ENCODE measurements at places on chromosomes 13 and 19.

GRCh38 chr13:74669149-74669548, 534.9 kb upstream of the KLF12 start:
- DNase-seq, result no peak

GRCh38 chr19:39413272-39413910, 922 bp downstream of the PLEKHG2 start:
- DNase-seq, result no peak

- no peak for DNase-seq
Observed at GRCh38 chr19:55146705-55147273, 2.2 kb downstream of the TNNT1 start.

DNA sequence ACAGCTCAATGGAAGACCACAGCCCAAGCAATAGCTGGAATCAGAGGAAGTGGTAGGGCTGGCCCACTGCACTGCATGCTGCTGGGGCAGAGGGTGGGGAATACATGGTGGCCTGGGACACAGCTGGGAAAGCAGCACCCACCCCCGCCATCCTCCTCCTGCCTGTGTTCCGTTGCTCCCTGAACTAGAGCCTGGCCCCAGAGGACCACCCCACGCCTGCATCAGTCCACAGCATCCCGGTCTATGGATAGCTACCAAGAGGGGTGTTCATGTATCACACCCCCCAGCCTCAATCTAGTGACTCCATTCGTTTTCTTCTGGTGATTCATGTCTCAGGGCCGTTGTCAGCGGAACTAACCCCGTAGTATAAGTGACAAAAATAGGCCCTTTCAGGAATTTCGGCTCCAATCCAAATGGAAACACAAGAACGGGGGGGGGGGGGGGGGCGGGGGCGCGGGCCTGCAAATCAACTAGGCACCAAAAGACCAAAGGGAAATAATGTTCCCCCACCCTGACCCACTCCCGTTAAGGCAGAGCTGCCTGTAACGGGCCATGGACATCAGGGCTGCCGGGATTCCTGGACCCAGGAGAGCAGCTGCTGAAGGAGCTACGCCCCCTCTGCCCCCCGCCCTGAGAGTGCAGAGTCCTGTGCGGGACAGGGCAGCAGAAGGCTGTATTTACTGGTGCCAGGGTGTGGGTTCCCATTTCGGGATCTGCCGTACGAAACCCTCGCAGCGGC, 18.9 kb upstream of the EPHX3 start:
- no peak for DNase-seq

DNA sequence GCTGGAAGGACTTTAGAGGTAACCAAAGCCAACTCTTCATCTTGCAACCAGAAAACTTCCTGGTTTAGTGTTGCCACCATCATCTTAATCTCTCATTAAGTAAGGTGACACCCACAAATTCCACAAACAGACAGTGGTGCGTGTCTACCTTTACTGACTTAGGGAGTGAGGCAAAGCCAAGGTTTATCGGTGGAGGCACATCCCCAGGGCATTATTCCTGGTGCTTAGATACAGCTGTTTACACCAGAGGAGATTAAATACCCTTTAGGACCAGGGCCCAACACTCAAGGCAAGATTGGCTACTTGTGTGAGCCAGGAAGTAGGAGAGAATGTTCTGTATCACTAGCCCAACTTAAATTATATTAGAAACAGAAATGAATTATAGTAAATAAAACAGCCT, 9.5 kb downstream of the STOML3 start:
- no peak for DNase-seq

- DNase-seq, result no peak
Observed at GRCh38 chr13:101624981-101625380, 172.5 kb downstream of the ITGBL1 start.

- no peak for DNase-seq
Observed at GRCh38 chr19:6842871-6843607, 44.3 kb upstream of the ADGRE1 start.

- no peak for DNase-seq
Observed at GRCh38 chr19:29482855-29483640, 42.7 kb upstream of the VSTM2B start.

DNA sequence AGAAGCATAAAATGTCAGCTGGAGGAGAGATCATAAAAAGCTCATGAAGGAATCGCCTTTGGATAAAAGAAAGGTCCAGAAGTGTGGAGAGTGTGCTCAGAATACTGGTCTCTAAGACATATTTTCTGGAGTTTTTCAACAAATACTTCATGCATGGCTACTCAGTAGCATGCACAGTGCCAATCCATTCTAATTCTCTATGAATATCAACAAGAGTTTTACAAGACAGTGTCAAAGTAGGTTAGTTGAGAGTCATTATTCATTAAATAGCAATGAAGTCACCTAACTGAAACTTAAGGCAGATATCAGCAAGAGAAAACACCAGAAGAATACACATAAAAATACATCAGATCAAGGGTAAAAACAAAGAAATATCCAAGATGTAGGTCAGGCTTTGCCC, 1243.2 kb upstream of the SLC10A2 start:
- DNase-seq, result no peak

DNA sequence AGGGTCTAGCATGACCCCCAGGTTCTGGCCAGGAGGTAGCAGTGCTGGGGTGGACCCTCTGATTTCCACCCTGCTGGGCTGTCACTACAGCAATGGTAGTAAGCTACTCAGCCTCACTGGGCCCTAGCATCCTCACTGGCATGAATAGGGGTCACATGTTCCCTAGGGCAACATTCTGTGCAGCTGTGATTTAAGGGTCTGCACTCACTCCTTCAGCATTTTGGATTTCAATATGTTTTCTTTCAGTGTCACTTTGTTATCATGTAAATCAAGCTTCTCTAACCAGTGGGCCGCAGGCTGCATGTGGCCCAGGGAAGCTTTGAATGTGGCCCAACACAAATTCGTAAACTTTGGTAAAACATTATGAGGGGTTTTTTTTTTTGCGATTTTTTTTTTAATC, 57.8 kb downstream of the SPATA13 start:
- no peak for DNase-seq

- DNase-seq, result no peak
Observed at GRCh38 chr13:33933810-33934209, 115.9 kb downstream of the RFC3 start.

GRCh38 chr19:43790587-43790986, 9.8 kb upstream of the KCNN4 start:
- no peak for DNase-seq

DNA sequence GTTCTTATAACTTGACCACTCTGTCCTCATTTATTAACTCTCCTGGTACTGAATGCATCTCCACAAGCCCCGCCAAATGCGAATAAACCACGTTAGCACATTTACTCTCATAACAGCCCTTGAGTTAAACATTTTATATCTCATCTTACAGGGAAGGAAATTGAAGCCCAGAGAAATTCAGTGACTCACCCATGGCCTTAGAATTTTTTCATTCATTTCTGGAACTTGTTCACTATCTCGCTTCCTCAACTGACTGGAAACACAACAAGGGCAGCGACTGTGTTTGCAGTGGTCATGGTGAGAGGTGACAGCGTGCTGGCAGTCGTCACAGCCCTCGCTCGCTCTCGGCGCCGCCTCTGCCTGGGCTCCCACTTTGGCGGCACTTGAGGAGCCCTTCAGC, 39.5 kb downstream of the SERP2 start:
- no peak for DNase-seq

GRCh38 chr13:86446311-86446710, 647.1 kb upstream of the SLITRK6 start:
- DNase-seq, result peak; percentile 93

DNA sequence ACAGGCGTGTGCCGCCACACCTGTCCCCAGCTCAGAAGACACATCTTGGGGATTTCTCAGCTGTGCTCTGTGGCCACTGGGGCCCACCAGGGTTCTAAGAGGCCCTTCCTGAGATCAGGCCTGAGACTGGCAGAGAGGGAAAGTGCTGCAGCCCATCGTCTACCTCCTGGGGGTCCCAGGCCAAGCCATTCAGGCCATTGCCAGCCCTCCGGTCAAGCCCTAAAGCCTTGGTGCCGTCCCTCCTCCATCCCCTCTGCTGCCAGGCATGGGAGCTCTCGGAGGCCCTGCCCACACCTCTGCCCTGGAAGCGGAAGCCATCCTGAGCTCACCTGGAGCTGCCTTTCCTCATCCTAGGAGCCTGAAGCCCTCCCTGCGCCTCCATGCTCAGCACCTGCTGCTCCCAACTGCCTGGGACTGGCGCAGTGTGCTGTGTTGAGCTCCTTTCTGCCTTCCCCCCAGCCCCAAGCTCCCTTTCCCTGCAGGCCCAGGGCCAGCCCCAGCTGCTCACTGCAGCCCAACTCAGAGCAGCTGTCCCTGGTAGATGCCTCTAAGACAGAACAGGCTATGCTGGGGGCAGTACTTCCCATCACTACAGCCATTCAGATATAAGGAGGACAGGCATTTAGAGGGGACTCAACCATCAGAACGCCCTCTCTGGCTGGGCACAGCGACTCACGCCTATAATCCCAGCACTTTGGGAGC, 2.9 kb downstream of the SLC7A9 start:
- DNase-seq, result no peak

DNA sequence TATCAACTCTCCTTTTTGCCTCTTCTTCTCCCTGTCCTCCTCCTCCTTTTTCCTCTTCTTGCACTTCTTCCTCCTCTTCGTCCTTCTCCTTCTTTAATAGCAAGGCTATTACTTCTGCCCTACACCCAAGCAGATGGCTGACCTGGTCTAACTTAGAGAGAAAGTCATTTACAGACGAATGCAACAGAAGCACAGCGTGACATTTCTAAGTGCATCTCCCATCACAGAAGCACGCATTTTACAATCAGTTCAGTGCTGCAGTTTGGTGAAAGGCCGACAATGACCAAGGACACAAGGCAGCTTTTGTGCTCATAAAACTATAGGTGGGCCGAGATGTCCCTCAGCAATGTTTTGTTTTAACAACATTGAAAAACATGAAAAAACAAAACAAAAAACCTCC, 231.5 kb downstream of the FGF14 start:
- DNase-seq, result no peak

DNA sequence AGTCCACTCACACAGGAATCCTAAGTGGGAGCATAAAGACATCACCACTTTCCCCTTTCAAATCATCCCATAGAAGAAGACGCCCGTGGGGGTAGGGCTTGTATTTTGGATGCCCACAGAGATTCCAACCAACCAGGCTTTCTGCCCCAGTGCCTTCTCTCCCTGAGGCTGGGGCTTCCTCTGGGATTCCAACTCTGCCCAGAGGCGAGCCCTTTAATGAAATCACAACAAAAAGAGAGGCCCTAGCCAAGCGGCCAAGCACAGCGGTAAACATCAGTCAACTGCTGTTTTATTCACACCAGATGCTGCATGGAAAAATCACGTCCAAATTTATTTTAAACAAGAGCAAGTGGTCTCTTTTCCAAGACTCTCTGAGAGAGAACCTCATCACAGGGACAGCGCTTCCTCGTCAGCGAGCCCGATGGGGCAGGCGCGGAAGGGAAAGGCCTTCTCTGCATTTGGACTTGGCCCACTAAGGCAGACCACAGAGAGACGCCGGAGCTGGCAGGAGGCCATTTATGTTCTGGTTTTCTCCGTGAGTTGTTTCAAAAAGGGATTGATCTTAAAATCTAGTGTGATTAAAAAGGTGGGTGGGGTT, 31.5 kb downstream of the ADPRHL1 start:
- DNase-seq, result peak; percentile 77

GRCh38 chr13:50549221-50549942, 294.1 kb downstream of the DLEU7 start:
- no peak for DNase-seq

GRCh38 chr19:13138916-13139198, 11.3 kb downstream of the STX10 start:
- no peak for DNase-seq

DNA sequence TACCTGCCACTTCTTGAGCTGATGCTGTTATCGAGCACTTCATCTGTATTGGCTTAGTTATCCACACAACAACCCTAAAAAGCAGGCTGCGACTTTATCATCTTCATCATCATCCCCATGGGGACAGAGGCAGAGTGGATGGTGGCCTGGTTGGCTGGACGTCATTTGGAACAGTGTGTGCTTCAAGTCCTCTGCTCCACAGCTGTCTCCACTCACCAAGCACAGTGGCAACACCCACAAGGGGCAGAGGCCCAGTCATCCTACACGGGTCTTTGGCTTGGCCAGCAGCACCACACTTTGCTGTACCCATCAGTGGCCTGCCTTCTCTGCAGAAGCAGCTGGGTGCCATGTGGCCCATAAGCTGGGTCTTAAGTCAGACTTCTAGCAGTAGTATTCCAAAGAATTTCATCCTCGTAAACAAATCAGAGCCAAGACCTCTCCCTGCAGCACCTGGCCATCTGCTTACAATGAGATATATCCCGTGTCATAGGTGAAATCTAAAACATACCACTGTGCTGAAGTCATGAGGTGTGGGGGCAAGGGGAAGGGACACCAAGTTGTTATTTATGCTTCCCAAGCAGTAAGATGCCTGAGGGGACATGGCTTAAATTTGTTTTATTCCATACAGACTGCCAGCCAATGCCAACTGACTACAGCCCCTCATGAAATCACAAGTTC, 47.9 kb upstream of the EPHX3 start:
- DNase-seq, result no peak

DNA sequence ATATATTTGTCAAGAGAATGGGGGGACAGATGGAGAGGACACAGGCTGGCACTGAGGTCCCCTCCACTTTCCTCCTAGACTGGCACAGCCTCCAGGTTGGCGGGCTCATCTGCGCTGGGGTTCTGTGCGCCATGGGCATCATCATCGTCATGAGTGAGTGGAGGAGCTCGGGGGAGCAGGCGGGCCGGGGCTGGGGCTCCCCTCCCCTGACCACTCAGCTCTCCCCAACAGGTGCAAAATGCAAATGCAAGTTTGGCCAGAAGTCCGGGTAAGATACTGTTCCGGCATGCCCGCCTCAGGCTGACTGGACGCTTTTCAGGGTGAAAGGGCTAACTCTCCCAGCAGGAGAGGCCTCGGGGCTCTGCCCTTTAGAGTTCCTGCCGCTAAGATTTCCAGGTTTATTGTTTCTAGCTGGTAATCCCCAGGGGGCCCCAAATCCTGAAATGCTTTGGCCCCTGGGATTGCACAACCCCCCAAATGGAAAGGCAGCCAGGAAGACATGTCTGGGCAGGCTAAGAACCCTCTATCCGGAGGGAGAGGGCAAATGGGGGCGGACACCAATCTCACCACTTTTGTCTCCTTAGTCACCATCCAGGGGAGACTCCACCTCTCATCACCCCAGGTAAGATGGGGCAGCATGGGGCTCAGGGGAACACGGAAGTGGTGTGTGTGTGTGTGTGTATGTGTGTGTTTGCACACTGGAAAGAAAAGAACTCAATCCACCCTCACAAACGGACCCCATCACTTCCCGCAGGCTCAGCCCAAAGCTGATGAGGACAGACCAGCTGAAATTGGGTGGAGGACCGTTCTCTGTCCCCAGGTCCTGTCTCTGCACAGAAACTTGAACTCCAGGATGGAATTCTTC, 7.3 kb downstream of the FXYD3 start:
- DNase-seq, result no peak
